ENCODE measurements at places on chromosomes 11 and 22. TPM values are rescaled to one million over a fixed set of nuclear protein-coding genes. Genes with fewer than 3 reads are reported as not detected.

The ROBO4 gene
- 0.74 TPM for total RNA-seq

GRCh38 chr22:45399712-45400445 lies 13.5 kb downstream of the SMC1B start:
- no peak for DNase-seq

DNA sequence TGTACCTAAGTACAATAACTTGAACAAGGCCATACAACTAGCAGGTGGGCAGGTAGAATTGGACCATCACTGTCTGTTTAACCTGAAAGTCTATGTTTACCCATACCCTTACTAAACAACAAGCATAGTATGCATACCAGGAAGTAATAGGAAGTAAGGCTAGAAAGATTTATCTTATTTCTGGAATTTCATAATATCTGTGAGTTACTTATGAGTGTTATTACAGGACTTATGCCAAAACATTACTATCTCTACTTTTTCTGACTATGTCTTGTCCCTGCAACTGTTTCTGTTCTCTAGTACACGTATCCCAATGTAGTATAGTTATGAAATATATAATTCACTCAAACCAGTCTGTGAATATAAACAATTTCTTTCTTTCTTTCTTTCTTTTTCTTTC lies 1400.8 kb upstream of the TENM4 start:
- no peak for DNase-seq

GRCh38 chr22:33569559-33569958 lies 350.7 kb downstream of the LARGE1 start:
- no peak for DNase-seq

The SLC22A6 gene
- not detected for total RNA-seq

- no peak for DNase-seq
Observed at GRCh38 chr22:32044913-32045312, 1.9 kb downstream of the SLC5A1 start.

GRCh38 chr11:76654298-76654851 lies 16.2 kb downstream of the LRRC32 start:
- DNase-seq, result no peak

GRCh38 chr11:128551611-128552335 lies 35.6 kb downstream of the ETS1 start:
- no peak for DNase-seq

The TOMT gene
- total RNA-seq, result not detected

- no peak for DNase-seq
Observed at GRCh38 chr22:17098379-17098819, 13.6 kb downstream of the IL17RA start.

GRCh38 chr22:36907253-36908195 lies 5.9 kb upstream of the CSF2RB start:
- no peak for DNase-seq

DNA sequence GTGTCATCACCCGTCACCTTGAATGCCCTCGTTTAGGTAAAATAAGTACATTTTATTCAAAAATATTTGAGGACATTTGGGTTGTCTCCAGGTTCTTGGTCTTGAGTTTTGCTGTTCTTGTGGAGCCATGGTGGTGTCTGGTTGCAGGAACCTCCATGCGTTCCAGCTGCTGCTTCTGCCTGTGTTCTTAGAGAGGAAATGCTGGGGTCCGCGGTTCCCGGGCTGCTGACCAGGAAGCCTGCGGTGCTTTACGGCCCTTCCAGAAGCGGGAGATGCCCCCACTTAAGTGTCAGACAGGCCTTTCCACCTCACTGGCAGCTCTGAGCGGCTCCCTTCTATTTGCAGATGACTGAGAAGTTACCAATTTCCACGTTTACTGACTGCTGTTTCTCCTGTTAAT lies 66.8 kb downstream of the LRP5 start:
- no peak for DNase-seq

DNA sequence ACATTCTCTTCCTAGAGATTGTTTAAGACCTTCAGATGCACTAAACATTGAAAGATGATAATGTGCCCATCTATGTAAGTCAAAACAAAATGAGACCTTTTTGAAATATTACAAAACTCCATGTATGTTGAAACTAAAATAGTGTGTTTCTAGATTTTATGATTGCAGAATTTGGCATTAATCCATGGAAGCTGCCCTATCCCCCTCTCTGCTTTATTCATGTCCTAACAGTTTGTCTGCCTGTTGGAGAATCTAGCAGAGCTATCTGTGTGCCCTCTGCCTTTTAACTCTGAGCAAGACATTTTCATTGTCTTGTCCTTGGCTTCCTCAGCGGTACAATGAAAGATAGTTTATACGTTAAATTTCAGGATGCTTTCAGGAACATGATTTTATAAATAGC lies 105.5 kb downstream of the FAT3 start:
- DNase-seq, result no peak

The OR51A7 gene
- not detected for total RNA-seq

DNA sequence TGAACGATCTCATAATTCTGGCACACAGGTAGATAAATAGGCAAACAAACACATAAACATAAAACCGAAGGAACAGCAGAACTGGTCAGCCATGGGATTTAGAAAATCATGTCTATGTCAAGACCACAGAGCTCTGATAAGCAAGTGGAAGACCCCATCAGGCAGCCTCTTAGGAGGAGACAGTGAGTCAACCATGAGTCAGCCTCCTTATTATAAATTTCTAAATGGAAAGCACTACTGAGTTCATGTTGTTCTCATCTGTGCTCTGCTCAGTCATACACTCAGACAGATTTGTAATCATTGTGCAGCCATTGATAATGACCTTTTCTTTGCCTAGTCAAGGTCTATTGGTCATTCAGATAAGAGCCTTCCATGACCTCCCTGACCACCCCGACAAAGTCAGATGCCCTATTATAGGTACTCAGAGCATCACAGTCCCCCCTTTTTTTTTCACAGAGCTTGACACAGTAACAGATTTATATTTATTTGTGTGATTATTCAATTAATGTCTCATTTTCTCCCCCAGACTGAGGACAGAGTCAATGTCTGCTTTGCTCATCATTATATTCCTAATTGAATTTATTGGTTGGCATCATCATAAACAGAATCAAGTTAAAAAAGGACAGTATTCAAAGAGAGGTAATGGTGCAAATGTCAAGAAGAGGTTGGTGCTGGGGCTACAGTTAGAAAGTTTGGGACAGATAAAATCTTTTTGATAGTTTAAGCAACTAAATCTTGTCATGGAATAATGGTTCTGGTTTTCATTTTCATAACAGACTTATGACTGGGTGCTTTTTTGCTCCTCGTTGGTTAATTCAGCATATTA lies 579.7 kb upstream of the CCDC90B start:
- DNase-seq, result no peak

GRCh38 chr22:48500471-48501230 lies 1327.0 kb downstream of the BRD1 start:
- DNase-seq, result no peak

GRCh38 chr11:130227373-130227772 lies 67.8 kb downstream of the ST14 start:
- no peak for DNase-seq

DNA sequence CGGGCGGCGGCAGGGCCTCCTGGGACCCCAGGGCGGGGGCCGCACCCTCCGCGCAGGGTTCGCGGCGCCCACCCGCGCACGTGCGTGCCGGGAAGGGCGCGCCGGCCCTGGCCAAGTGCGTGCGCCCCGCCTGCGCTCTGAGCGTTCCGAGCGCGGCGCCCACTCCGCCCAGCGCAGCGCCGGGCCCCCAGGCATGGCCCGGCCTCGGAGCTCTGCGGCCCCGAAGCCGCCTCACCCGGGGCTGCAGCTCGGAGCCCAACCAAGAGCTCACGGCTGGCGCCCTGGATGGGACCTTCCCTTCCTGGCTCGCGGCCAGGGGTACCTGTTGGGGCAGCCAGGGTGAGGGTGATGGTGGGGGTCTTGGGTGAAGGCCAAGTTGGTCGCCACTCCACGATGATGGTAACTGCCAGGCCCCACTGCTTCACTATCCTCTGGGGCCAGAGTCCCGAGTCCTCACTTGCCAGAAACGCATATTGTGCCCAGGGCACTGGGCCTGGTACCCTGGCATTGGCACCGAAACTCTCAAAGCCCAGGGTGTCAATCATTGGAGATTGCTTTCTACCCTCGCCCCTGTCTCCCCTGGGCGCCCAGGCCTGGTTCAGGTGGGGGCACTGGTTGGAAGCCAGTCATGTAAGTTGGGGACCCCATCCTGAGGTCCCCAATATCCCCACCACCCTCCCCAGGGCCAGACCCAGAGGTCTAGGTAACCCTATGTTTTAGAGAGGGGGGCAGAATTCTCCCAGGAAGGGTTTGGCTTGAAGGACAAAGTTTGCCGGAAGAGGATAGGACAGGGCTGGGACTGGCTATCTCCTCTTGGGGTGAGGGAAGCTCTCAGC lies 882 bp downstream of the ANO1 start:
- DNase-seq, result no peak

The OR56B1 gene
- not detected for total RNA-seq

GRCh38 chr11:44964526-44965209 lies 14.0 kb upstream of the TP53I11 start:
- DNase-seq, result no peak

- no peak for DNase-seq
Observed at GRCh38 chr11:117849781-117850414, 25.4 kb upstream of the FXYD2 start.

DNA sequence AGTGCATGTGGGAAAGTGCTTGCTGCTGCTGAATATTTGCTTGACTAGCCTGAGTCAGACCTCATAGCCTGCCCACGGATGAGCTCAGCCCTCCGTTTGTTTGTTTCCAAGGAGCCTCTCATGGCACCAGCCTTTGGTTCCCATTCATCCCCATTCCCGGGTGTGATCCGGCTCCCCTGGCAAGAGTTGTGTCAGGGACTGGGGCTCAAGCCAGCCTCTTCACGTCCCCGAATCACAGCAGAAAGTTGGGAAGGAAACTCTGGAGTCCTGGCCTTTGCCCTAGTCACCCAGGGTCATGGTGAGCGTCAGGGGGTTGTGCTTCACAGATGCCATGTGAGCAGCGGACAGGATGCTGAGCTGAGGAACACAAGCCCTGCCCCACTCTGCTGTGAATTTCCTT lies 13.8 kb downstream of the SEC14L3 start:
- peak; percentile 8 for DNase-seq

The TUBA8 gene
- 0.34 TPM for total RNA-seq

- no peak for DNase-seq
Observed at GRCh38 chr22:49962751-49963646, 2.4 kb downstream of the PIM3 start.

The RIN1 gene
- 49.8 TPM for total RNA-seq

GRCh38 chr11:12375720-12376119 lies 1.7 kb upstream of the PARVA start:
- DNase-seq, result no peak

- peak; percentile 55 for DNase-seq
Observed at GRCh38 chr11:57763568-57763967, 2.0 kb downstream of the CTNND1 start.

DNA sequence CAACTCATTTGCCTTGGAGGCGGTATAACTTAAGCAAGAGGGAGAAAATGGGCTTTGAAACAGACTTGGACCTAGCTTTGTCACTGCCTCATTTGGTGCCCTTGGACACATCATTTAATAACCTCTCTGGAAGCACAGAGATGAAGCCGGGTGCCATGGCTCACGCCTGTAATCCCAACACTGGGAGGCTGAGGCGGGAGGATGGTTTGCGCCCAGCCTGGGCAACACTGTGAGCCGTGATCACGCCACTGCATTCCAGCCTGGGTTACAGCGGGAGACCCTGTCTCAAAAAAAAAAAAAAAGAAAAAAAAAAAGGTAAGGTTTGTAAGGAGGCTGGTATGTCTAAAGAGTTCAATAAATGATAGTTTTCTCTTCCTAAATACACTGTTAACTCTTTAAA lies 806 bp downstream of the COA4 start:
- DNase-seq, result no peak

The GTSE1 gene
- total RNA-seq, result 12.0 TPM

The SLC6A5 gene
- total RNA-seq, result not detected
